ENCODE measurements at places on chromosomes 12 and 14.

- no peak for DNase-seq
Observed at GRCh38 chr12:69972136-69972535, 147.1 kb downstream of the MYRFL start.

GRCh38 chr14:36083317-36083716, 93.2 kb downstream of the PTCSC3 start:
- DNase-seq: no peak

DNA sequence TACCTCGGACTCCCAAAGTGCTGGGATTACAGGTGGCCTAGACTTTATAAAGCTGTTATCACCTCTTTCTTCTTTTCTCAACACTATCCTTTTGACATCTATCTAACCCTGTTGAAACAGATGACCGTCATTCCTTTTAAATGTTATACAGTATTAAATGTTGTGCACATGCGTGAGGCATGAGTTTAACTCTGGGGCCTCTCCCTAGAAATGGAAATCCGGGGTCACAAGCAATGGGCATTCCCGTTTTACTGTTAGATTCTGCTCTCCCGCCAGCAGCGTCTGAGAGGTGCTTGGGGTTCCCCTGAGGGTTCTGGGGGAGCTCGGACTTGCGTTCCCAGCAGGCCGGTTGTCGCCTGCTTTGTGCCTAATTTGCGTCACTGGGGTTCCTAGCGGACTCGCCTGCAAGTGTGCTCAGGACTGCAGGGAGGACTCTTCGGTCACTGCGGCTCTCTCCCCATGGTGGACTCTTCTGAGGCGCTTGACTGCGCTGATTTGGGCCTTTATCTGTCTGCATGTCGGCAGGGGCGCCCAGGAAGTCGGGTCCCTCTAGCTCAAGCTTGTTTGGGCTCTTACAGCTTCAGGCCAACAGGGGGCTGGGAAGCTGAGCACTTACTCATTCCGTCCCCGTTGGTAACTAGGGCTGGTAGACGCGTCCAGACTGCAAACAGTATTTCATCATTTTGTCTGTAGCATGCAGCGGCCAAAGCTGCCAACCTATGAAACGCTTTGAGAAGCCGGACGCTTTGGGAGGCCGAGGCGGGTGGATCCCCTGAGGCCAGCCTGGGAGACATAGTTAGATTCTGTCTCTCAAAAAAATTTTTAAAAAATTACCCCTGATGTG, 1.2 kb upstream of the RAN start:
- peak; percentile 66 for DNase-seq

DNA sequence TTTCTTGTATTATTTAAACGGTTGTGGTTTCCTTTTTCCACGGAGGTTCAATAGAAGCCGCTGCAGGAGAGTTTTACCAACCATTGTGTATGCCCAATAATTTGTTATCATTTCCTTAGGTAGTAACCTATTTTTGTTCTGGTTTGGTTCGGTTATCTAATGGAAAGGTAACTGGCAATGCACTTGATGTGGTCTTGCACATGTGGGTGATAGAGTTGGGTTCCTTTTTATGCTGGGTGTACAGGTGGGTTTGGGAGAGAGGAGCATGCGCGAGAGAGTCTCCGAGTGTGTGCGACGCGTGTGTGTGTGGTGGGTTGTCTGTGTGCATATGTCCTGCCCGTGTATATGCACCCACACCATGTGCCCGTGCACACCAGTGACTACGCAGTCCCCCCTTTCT, 102.7 kb upstream of the FKBP4 start:
- no peak for DNase-seq

DNA sequence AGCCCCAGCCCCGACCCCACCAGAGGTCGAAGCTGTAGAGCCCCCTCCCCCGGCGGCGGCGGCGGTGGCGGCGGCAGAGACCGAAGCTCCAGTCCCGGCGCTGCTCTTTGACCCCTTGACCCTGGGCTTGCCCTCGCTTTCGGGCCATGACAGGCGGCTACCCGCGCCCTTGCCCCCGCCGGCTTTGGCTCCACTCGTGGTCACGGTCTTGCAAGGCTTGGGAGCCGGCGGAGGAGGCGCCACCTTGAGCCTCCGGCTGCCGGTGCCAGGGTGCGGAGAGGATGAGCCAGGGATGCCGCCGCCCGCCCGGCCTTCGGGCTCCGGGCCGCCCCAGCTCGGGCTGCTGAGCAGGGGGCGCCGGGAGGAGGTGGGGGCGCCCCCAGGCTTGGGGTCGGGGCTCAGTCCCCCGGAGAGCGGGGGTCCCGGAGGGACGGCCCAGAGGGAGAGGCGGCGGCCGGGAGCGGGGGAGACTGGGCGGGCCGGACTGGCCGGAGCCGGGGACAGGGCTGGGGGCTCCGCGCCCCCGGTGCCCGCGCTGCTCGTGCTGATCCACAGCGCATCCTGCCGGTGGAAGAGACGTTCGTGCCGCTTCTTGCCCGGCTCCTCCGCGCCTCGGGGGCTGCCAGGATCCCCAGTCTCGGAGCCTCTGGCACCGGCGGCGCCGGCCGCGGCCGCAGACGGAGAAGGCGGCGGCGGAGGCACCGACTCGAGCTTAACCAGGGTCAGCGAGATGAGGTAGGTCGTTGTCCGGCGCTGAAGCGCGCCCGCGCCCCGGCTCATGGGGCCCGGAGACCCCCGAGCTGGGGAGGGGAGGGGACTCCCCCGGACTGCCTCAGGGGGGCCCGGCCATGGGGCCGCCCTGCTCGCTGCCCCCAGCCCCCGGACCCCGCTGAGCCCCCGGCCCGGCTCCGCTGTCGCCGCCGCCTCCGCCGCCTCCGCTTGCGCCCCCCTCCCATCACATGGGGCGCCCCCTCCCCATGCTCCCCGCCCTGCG, 778 bp downstream of the AGAP2 start:
- DNase-seq: no peak

- DNase-seq: no peak
Observed at GRCh38 chr12:113929312-113929989, 36.7 kb downstream of the RBM19 start.

GRCh38 chr14:51616724-51617409, 34.8 kb upstream of the FRMD6 start:
- no peak for DNase-seq

DNA sequence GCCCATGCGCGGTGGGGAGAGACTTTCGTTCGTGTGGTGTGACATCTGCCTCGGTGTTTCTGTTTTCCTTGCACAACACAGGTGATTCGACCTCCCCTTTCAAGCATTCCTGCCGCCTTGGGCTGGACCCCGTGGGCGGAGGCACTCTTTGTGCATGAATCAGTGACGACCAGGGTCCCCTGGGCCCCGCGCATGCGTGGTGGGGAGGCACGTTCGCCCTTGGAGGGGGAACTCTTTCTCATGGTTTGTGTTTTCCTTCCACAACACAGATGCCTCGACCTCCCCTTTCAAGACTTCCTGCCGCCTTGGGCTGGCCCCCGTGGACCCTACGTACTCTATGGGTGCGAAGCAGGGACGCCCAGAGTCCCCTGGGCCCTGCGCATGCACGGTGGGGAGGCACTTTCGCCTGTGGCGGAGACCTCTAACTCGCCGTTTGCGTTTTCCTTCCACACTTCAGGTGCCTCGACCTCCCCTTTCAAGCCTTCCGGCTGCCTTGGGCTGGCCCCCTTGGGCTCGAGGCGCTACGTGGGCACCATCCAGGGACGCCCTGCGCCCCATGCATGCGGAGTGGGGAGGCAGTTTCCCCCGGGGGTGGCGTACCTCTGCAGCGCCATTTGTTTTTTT, 340.9 kb downstream of the ALG10 start:
- DNase-seq: no peak

DNA sequence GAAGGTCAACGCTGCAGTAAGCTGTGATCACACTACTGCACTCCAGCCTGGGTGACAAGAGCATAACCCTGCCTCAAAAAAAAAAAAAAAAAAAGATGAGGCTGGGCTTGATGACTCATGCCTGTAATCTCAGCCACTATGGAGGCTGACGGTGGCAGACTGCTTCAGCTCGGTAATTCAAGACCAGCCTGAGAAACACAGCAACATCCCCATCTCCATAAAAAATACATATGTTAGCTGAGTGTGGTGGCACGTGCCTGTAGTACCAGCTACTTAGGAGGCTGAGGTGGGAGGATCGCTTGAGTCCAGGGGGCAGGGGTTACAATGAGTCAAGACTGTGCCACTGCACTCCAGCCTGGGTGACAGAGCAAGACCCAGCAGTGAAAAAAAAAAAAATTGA, 50.4 kb downstream of the GXYLT1 start:
- DNase-seq: no peak

GRCh38 chr12:76275511-76276093, 72.6 kb downstream of the BBS10 start:
- DNase-seq: no peak

DNA sequence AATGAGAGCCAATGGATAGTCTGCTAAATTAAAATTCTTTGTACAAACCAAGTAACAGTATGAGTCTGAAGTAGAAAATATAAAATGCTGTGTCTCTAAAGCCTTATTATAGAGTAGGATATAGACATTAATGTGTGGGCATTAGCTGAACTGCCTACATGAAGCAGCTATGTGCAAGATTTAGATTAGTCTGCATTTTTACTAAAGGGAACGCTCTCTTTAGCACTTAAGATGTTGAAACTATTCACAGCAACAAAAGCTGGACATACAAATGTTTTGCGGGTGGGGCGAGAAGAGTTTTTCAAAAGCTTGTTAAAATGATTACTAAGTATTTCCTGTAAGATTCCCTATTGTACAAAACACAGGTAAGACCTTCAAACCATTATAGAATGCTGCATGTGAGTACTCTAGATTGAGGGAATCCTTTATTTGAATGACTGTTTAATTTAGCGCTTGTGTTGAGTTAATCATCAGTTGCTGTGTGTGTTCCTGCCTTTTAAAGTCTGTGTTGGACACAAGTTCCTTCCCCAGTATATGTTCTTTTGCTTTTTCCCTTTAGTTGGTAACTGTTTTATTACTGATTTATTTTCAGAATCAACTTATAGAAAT, 87.1 kb downstream of the RAD52 start:
- DNase-seq: no peak

- no peak for DNase-seq
Observed at GRCh38 chr12:88572781-88573549, 7.3 kb downstream of the KITLG start.

DNA sequence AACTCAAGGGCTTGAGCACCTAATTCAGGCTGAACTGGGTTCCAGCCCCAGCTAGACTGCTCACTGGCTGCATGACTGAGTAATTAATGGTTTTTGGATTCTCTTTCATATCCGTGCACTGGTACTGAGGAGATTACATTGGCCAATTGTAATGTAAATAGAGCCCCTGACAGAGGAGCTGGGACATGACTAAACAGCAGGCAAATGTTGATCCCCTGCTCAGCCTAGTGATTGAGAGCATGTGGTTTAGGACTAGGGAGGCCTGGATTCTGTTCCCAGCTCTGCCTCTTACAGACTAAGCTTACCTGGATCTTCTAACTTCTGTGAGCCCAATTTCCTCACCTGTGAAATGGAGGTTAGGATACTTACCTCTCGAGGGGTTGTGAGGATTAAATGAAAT, 204.3 kb downstream of the ESR2 start:
- no peak for DNase-seq

- DNase-seq: no peak
Observed at GRCh38 chr14:57736391-57736790, 129.5 kb downstream of the SLC35F4 start.

DNA sequence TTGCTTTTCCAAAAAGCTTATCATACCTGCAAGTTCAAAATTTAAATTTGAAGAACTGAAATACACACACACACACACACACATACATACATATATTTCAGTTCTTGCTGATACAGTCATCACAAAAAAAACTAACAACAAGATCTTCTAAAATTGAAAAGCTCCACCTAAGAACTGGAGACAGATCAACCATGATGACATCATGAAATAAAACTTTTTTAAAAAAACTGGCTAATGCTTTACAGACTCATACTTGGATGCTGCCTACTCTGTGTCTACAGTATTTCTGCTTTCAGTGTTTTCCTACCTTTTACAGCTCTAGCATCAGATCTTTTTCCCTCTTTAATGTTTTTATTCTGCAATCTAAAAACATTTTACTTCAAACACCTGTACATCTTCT, 261.4 kb downstream of the DIO2 start:
- DNase-seq: no peak

- no peak for DNase-seq
Observed at GRCh38 chr12:105622846-105623736, 292.6 kb downstream of the C12orf75 start.

DNA sequence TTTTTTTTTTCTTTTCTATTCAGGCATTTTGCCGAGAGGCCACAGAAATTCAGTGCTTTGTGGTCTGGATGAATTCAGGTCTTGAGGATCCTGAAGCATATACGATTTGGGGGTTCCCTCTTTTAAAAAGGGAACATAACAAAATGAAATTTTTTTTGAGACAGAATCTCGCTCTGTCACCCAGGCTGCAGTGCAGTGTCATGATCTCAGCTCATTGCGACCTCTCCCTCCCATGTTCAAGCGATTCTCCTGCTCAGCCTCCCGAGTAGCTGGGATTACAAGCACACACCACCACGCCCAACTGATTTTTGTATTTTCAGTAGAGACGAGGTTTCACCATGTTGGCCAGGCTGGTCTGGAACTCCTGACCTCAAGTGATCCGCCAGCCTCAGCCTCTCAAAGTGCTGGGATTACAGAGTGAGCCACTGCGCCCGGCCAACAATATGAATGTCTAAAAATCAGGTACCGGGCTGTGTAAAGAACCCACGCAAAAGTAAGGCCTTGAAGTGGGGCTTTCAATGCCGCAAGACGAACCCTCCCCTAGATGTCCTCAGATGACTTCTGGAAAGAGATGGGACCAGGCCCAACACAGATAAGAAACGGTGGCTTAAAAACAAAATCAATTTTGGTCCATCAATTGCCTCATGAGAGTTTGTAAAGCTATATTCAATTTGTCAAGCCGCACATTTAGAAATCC, 30.0 kb downstream of the TESC start:
- no peak for DNase-seq

- DNase-seq: no peak
Observed at GRCh38 chr14:24662753-24663152, 28.8 kb upstream of the GZMB start.

DNA sequence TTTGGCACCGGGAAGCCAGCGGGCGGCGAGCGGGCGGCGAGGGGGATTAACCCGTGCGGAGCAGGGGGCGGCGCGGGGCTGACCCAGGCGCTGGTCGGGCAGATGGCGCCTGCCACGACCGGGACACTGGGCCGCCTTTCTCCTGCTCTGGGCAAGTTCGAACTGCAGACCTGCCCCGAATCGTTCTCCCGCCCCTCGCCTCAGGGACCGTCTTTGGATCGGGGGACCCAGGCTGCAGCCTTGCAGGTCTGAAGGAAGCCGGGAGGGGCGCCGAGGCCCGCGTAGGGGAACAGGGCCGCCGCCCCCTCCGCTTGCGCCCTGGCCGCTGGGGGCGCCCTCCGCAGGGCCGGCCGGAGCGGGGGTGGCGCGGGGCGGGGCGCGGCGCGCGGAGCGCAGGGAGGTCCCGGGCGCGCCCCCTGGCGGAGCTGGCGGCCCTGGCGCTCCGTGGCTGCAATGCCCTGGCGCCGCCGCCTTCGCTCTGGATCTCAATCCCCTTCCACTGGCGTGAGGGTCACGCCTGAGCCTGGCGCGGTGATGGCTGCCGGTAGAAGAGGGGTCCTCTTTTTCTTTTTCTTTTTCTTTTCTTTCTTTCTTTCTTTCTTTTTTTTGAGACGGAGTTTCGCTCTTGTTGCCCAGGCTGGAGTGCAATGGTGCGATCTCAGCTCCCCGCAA, 449 bp upstream of the LTBP2 start:
- peak; percentile 55 for DNase-seq

- no peak for DNase-seq
Observed at GRCh38 chr12:118959985-118960560, 21.3 kb upstream of the SRRM4 start.
